ENCODE measurements at places on chromosomes 5 and 9.

GRCh38 chr9:4686112-4686511 lies 6.7 kb downstream of the CDC37L1 start:
- no peak for DNase-seq

DNA sequence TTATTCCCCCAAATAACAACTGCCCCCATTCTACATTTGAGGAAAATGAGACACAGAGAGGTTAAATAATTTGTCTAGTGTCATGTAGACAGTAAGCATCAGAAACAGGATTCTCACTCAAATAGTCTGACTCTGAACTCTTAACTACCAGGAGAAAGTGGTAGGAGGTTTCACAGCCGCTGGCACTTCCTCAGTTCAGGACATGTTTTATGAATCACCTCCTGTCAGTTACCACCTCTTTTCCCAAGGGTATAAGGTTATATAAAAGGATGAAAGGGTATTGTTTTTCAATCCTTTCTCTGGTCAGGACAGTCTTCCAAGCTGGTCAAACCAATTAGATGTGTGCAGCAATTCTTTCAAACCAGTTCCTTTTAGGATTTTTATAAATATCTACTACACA lies 52.1 kb downstream of the TSSK1B start:
- no peak for DNase-seq

DNA sequence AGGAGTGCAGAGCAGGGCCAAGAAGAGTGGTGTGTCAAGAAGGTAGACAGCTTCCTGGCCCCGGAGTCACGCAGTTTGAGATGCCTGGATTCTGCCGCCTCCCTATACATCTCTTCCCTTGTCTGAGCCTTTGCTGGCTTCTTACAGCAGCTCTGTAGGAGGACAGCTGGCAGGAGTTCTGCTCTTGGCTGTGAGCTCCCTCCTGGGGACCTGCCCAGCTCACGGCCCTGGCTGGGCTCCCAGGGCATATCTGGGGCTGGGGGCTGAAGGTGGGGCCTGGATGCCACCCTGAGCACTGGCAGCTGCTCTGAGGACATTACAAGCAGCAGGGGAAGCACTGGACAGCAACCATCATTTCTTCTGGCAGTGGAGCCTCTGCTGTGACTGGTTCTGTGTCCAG lies 786 bp upstream of the TSSK1B start:
- DNase-seq = no peak

- no peak for DNase-seq
Observed at GRCh38 chr9:36686471-36686870, 113.8 kb downstream of the MELK start.
